ENCODE measurements at places on chromosomes 16 and 17.

DNA sequence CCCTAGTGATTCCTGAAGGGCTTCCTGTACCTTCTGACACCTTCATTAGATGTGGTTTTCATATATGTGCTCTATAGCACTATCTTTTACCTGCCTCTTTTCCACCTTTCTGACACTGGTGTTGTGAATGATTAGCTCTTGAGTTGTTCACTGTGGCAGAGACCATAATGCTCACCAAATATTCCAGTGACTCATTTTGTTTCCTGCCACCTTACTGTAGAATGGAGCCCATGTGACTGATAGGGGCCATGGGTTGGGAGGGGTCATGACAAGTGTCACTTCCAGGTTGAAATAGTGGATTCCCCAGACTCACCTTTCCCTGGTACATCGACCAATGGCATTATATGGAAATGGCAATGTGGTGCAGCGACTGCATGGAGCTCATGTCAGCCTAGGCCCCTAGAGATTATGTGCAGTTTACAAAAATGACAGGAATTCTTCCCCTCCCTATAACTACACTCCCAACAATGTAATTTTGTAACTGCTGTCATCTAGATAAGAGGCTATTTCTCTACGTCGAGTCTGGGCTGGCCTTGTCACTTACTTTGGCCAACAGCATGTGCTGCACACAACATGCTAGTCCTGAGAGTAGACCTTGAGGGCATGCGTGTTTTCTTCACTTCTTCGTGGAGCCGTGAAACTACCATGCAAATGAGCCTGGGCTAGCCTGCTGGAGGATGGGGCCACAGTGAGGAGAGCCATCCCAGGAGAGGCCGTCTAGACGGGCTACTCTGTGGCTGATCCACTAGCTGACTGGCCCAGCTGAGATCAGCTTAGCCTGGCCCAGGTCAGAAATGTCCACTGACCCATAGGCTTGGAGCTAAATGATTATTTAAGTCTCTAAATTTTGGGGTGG, 409.5 kb downstream of the CA10 start:
- no peak for DNase-seq

DNA sequence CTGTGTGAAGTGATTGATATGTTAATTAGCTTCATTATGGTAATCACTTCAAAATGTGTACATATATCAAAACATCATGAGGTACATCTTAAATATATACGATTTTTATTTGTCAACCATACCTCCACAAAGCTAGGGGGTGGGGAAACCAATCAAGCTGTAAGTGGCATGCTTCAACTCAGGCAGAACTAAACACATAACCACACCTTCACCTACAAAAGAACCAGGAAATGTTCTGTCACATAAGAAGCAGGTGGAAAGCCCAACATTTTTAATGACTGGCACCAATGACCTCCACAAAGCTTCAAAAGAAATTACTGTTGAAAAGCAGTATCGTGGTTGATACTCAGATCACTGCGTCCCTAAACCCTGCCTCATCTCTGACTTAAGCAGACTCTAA, 867.7 kb upstream of the EEF2KMT start:
- DNase-seq = no peak

DNA sequence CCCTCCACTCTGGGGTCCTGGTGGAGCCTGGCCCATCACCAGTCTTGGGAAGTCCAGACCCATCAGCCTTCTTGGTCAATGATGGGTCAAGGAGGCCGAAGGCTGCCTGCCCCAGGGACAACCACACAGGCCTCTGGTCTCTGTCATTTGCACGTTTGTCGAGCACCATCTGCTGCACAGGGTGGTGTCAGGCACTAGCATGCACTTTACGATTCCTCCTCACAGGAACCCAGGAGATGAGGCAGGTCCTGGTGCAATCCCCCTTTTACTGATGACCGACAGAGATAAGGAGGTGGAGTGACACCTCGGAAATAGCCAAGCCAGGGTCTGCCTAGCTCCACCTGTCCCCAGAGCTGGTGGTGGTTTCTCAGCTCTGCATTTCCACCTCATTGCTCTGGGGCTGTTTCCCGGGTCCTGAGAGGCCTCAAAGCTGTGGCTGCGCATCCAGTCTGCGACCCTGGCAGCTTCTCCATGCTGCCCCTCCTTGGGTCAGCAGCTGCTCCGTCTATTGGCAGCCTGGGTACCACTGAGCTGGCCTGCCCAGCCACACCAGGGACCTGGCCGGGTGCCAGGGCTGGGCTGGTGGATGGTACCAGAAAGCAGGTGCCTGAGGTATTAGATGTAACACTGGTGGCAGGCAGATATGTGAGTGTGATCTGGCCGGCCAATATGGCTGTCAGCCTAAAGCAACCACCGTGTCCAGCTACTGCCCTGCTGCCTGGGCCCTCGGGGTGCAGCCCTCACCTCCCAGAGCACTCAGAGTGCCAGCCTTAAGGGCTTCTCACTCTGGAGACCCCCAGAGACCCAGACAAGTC, 10.0 kb downstream of the MMP15 start:
- no peak for DNase-seq

GRCh38 chr16:73747328-73747727, 549.3 kb upstream of the PSMD7 start:
- DNase-seq = no peak

GRCh38 chr17:3866276-3866675, 20.2 kb upstream of the NCBP3 start:
- DNase-seq = no peak

DNA sequence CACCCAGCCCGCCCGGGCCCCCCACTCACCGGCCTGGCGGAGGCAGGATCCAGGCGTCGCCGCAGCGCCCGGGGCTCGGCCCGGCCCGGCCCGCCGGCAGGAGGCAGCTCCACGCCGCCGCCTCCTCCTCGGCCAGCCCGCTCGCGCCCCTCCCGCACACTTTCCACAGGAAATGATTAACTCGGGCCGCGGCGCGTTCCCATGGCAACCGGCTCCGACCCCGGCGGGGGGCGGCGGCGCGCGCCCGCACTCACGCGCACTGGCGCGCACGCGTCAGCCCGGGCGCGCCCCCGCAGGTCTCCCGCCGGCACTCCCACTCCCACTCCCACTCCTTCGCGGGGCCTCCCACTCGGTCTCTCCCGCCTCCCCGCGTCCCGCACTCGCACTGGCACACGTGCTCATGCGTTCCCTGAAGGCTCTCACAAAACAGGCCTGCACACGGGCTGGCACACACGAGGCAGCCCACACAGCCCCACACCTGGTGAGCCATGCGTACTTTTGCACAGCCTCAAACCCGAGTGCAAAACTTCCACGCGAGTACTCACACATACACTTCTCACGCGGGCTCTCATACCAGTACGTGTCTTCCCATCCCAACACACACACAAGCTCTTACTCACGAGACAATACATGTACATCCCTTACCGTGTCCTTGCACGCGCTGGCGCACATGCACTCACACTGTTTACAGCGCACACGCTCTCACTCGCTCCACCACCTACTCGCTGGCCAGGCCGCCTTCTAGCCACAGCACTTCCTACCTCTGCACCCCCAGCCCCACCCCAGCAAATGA, at the start of gene KIFC3:
TSS of gene KIFC3 (minus strand) at position 151 of the 793 bp plus-strand sequence. CDS start 4,248 bp downstream, outside the sequence.
- peak; percentile 69 for DNase-seq

- DNase-seq = no peak
These were observed 10.7 kb downstream of the FSCN2 start for GRCh38 chr17:81538651-81539570.

GRCh38 chr16:72978212-72978611, 69.7 kb downstream of the ZFHX3 start:
- DNase-seq = no peak

GRCh38 chr16:1778200-1779179, 3.9 kb downstream of the SPSB3 start:
- DNase-seq = no peak

DNA sequence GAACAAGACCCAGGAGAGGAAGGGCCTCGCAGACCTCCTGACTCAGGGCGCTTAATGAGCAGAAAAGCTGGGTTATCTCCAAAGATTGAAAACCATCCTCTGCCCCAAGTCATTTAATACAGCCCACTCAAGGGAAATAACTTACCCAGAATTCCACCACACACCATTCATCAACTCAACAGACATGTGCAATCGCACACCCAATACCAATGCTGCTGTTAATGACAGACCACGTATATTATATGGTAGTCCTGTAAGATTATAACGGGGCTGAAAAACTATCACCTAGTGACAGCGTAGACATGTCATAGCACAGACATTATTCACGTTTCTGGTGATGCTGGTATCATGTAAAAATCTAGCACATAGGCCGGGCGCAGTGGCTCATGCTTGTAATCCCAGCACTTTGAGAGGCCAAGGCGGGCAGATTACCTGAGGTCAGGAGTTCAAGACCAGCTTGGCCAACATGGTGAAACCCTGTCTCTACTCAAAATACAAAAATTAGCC, 52.5 kb upstream of the HELZ start:
- DNase-seq = no peak

GRCh38 chr17:28345419-28346198, 10.0 kb downstream of the TNFAIP1 start:
- DNase-seq = no peak

DNA sequence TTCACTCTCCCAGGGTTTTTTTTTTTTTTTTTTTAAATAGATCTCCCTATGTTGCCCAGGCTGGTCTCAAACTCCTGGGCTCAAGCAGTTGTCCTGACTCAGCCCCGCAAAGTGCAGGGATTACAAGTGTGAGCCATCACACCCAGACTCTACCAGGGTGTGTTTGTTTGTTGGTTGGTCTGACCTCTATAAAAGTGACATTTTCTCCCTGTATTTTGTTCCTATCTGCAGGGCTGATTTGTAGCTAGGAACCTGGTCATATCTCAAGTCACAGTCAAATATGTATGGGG, 46.3 kb upstream of the B4GALNT2 start:
- no peak for DNase-seq

GRCh38 chr17:11366272-11366850, 125.3 kb downstream of the SHISA6 start:
- DNase-seq = no peak

GRCh38 chr17:21454441-21454840, 78.3 kb downstream of the KCNJ12 start:
- no peak for DNase-seq

- DNase-seq = no peak
These were observed 26.3 kb downstream of the COPRS start for GRCh38 chr17:31832746-31833145.

- no peak for DNase-seq
These were observed 35.2 kb upstream of the CAPN15 start for GRCh38 chr16:492211-492875.

DNA sequence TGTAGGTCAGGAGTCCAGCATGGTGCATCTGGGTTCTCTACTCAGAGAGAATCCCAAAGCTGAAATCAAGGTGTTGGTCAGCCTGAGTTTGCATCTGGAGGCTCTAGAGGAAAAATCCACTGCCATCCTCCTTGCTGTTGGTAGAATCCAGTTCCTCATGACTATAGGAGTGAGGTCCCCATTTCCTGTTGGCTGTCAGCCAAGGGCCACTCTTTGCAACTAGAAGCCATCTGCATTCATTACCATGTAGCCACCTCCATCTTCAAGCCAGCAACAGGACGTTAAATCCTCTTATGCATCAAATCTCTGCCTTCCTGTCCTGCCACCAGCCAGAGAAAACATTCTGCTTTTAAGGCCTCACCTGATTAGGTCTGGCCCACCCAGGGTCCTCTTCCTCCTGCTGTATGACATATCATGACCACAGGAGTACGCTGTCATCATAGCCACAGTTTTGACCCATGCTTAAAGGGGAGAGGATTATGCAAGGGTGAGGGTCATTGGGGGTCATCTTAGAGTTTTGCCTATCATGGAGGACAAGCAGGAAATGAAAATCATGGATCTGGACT, 40.5 kb downstream of the DNAH9 start:
- no peak for DNase-seq

GRCh38 chr16:4700997-4701743, 7.8 kb downstream of the NUDT16L1 start:
- no peak for DNase-seq

- no peak for DNase-seq
These were observed 152.5 kb downstream of the VPS53 start for GRCh38 chr17:562174-562573.

DNA sequence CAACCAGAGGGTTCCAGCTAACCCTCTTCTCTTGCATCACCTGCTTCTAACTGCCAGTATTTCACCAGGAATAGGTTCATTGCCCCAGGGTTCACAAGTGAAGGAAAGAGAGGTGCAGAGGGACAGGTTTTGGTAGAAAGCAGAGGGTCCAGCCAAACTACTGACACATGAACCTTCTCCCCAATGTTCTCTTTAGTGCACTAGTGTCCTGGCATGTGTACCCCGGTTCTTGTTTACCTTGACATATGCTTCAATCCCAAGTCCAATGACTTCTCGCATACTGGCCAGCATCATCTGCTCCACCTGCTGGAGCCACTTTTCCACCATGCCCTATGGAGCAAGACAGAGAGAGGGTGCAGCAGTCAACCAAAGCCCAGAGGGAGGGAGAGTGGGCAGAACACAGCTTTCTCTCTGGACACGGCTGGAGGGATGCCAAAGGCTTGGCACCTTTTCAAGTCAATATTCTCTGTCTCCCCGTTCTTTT, 90.6 kb downstream of the DNAH3 start:
- DNase-seq = no peak

DNA sequence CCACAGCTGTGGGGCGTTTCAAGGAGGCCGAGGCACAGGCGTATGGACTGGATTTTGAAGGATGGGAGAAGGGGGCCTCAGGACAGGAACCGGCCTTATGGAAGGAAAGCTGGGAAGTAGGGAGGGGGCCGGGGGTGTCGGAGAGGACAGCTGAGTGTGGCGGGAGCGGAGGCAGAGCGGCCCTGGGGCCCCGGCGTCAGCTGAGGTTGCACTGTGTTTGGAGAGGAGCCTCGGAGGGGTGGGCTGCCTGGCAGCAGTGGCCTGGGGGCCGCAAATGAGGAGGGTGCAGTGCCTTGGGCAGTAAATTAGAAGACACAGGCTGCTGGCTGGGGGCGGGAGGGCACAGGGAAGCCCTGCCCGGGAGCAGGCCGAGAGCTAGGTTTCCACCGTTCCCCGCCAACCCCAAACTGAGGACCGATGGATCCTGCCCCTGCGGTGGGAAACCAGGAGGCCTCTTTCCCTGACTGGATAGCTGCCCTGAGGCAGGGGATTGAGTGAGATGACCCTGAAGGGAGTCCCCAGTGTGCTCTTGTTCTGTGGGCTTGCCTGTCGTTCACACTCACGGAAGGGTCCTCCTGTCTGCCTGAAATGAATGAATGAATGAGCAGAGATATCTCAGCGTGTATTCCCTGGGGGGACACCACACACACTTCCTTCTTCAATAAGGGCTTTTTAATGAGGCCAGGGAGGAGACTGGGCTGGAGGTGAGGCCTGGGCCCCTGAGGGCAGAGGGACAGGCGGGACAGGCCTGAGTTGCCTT, 18.4 kb downstream of the FOXJ1 start:
- no peak for DNase-seq
